WTC11 (cell line): ENCODE measurements at places on chromosomes 3 and 15. TPM values are rescaled to one million over a fixed set of nuclear protein-coding genes. Genes with fewer than 3 reads are reported as not detected.

Gene IL5RA
- not detected in 3 replicates for total RNA-seq

Gene COL6A6
- 0.09 to 0.11 TPM (median 0.09 TPM) in 3 replicates for total RNA-seq

Gene CYP1A1
- total RNA-seq = 0.21 to 0.26 TPM (median 0.23 TPM) in 3 replicates

Gene RPN1
- 153 to 163 TPM (median 160 TPM) in 3 replicates for total RNA-seq

Gene MLF1
- total RNA-seq = 22.3 to 35.6 TPM (median 31.9 TPM) in 3 replicates

Gene EPB42
- total RNA-seq = not detected in 3 replicates

Gene LACTB
- total RNA-seq = 14.9 to 17.2 TPM (median 14.9 TPM) in 3 replicates

Gene TSPAN3
- total RNA-seq = 84.9 to 101 TPM (median 93.4 TPM) in 3 replicates

Gene MAGEL2
- 10.7 to 12.4 TPM (median 11.2 TPM) in 3 replicates for total RNA-seq

Gene EHD4
- 20.8 to 23.9 TPM (median 21.3 TPM) in 3 replicates for total RNA-seq

Gene GASK1A
- total RNA-seq = 7.1 to 9.6 TPM (median 7.7 TPM) in 3 replicates

Gene CSPG4
- 2.9 to 3.6 TPM (median 3.6 TPM) in 3 replicates for total RNA-seq

Gene CYP1A2
- 0.07 TPM in 1 of 3 replicates, not detected in the others for total RNA-seq

Gene LRRK1
- total RNA-seq = 5.9 to 7.6 TPM (median 6.3 TPM) in 3 replicates

Gene SYNPR
- total RNA-seq = 0.78 to 1.4 TPM (median 0.85 TPM) in 3 replicates

Gene PIF1
- total RNA-seq = 174 to 249 TPM (median 184 TPM) in 3 replicates

Gene PBRM1
- total RNA-seq = 44.3 to 48.8 TPM (median 48.8 TPM) in 3 replicates

Gene PPP2R3A
- total RNA-seq = 12.1 to 13.1 TPM (median 12.9 TPM) in 3 replicates

Gene FOXB1
- 10.8 to 15.0 TPM (median 13.7 TPM) in 3 replicates for total RNA-seq

Gene BTLA
- 0.14 to 0.37 TPM in 2 of 3 replicates, not detected in the other for total RNA-seq
